ENCODE measurements at places on chromosomes 11 and 22. TPM values are rescaled to one million over a fixed set of nuclear protein-coding genes. Genes with fewer than 3 reads are reported as not detected.

The PSMC3 gene
- 179 TPM for total RNA-seq

DNA sequence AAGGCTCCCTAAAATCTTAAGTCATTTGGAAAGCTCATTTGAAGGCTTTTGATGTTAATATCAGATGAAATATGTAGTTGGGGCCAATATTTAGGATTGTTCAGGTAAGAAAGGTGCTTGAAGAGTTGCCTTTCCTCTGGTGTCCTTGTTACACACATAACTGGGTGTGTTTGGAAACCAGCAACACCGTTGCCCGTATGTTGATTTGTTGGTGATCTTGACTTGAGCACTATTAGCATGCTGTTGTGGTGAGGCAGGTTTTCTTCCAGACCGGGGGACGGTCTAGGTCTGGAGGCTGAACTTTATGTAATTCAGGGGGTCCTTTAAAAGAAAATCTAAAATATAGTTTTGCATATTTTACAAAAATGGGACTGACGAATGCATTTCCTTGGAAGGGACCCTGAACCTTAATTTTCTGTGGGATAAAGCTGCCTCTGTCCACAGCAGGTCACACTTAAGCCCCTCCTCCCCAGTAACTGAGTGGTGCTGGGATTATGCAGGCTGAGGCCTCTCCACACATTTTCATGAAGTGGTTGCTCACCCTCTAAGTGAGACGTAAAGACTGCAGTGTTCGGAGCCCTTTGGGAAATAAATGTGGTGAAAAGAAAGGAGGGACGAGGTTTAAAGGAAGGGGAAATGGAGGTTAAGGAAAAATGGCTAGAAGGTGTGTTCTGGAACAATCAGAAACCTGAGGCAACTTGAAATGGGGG is 1.8 kb downstream of the YWHAH start:
- DNase-seq: no peak

GRCh38 chr11:34143048-34143447 is 37.6 kb downstream of the NAT10 start:
- no peak for DNase-seq

- no peak for DNase-seq
These were observed 3.2 kb downstream of the DEPDC7 start for GRCh38 chr11:33018840-33019239.

DNA sequence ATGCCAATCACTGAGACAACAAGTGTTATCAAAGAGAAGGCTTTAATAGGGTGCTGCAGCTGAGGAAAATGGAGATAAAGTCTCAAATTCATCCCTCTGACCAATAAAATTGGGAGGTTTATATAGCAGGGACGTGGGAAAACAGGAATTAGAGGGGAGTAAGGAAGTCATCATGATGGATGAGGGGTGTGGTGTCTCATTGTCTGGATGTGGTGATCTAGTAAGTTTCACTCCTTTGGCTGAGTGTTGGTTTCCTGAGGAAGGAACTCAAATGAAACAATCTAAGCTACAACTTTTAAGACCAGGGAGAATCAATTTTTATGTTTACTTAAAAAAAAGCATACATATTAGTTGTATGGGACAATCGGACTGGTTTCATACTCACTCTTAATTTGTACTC is 491.0 kb upstream of the KIRREL3 start:
- no peak for DNase-seq

- no peak for DNase-seq
These were observed 36.0 kb downstream of the SYT13 start for GRCh38 chr11:45250035-45250718.

Data from H9 (cell line).